Effector CD8-positive, alpha-beta T cell (primary cell): ENCODE measurements at places on chromosomes 2 and 18.

DNA sequence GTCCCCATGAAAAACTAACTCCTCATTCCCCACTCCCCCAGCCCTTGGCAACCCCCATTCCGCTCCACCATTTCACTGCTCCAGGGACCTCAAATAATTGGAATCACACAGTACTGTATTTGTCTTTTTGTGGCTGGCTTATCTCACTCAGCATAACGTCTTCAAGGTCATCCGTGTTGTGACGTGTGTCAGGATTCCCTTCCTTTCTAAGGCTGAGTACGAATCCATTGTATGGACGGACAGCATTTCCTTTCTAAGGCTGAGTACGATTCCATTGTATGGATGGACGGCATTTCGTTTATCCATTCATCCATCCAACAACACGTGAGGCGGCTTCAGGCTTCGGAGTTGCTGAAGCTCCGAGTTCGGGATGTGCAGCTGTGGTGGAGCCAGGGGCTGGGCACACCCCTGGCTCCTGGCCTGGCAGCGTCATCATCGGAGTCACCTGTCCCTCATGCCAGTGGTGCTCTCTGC lies 1.2 kb upstream of the ASB1 start:
- no peak for DNase-seq

- no peak for DNase-seq
Measured at GRCh38 chr2:221392228-221392881, 179.7 kb downstream of the EPHA4 start.

GRCh38 chr2:18837240-18837639 lies 247.9 kb upstream of the NT5C1B start:
- no peak for DNase-seq

DNA sequence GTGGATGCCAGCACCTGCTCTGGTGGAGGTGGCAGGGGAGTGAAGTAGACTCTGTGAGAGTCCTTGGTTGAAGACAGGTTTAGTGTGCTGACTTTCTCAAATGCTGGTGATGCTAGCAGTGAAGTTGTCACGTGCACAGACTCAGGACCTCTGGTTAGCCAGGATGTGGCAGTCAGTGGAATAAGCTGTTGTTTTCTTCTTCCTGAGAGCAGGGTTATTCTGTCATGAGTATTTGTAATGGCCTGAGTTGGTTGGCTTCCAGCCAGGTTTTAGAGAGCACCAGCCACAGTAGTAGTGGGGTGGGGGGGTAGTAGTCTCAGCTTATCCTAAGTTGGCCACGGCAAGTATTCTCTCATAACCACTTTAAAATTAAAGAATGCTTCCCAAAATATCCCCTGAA lies 238.5 kb upstream of the FBXO11 start:
- no peak for DNase-seq

GRCh38 chr2:128440666-128441340 lies 122.1 kb upstream of the HS6ST1 start:
- no peak for DNase-seq

GRCh38 chr2:53407363-53408080 lies 360.1 kb upstream of the CHAC2 start:
- DNase-seq = no peak

GRCh38 chr18:41745166-41746049 lies 209.6 kb upstream of the PIK3C3 start:
- no peak for DNase-seq

DNA sequence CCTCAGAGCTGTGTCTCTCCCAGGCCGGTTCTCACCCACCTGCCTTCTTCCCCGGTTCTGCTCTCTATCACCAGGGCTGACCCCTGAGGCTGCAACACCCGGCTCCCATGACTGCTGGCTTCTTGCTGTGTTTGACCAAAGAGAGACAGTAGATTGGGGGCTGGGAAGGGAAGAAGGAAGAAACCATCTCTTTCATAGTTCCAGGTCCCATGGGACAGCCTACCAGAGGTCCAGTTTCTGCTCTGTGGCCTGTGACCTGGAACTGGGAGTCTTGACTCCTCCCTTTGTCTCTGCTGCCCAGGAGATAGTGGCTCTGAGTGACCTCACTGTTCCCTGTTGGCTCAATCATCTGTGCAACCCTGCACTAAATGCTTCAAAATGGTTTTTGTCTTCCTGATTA lies 38.1 kb downstream of the ALPK2 start:
- no peak for DNase-seq

- no peak for DNase-seq
Measured at GRCh38 chr18:31684279-31685096, at the start of gene B4GALT6. Gene B4GALT6 (minus strand): TSS chr18:31684581. CDS start chr18:31684426, 155 bp downstream.

GRCh38 chr2:8761529-8762164 lies 75.8 kb downstream of the KIDINS220 start:
- DNase-seq = no peak
